ENCODE measurements at places on chromosomes 2 and 18. TPM values are rescaled to one million over a fixed set of nuclear protein-coding genes. Genes with fewer than 3 reads are reported as not detected.

ANO7 gene
- 0.86 TPM for total RNA-seq

ABCG5 gene
- not detected for total RNA-seq

CEP76 gene
- total RNA-seq, result 11.3 TPM

DNA sequence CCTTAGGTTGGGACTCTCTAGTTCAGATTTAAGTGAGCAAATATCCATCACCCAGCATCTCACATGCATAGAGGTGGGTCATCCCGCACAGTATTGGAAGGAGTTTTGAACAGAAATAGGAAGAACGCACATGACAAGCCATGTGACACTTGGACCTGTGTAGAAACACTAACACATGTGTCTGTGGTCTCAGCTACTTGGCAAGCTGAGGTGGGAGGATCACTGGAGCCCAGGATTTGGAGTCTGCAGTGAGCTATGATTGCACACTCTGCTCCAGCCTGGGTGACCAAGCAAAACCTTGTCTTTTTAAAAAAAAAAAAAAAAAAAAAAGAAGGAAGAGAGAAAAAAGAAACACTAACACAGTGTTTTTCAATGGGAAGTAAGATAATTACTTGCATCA lies 5.4 kb upstream of the MTCL1 start:
- no peak for DNase-seq

- no peak for DNase-seq
Observed at GRCh38 chr2:118167026-118167425, 78.8 kb downstream of the INSIG2 start.

DNA sequence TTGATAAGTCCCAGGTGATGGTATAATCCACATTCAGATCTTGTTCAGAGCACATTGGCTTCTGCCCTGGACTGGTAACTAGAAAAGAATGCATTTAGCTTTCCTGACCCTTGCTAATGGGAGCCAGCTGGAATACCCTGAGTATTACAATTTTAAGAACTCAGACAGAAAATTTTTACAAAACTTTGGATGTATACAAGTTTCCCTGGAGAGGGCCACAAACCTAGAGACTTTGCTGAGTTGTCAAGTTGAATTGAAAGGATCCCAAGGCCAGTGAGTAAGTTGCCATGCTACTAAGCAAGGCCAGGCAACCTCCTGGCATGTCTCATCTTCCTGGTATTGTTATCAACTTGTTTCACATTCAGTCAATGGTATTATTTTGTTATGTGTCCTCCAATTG lies 20.0 kb upstream of the NABP1 start:
- no peak for DNase-seq

DNA sequence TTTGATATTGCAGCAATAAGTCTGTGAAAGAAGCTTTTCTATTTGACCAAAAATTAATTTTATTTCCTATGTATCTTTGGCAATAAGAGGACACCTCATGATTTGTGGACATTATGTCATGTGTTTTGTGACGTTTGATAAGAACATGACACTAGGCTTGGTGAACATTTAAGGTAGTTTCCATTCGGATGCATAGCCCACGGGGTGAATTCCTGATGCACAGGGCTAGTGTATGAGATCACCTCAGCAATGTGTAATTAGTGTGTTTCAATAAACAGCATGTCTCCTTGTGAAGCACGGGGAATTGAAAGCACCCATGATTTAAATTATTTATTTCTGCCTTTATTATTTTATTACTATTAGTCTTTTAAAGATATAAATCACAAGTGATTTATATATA lies 146.1 kb upstream of the LINC00305 start:
- no peak for DNase-seq

DNA sequence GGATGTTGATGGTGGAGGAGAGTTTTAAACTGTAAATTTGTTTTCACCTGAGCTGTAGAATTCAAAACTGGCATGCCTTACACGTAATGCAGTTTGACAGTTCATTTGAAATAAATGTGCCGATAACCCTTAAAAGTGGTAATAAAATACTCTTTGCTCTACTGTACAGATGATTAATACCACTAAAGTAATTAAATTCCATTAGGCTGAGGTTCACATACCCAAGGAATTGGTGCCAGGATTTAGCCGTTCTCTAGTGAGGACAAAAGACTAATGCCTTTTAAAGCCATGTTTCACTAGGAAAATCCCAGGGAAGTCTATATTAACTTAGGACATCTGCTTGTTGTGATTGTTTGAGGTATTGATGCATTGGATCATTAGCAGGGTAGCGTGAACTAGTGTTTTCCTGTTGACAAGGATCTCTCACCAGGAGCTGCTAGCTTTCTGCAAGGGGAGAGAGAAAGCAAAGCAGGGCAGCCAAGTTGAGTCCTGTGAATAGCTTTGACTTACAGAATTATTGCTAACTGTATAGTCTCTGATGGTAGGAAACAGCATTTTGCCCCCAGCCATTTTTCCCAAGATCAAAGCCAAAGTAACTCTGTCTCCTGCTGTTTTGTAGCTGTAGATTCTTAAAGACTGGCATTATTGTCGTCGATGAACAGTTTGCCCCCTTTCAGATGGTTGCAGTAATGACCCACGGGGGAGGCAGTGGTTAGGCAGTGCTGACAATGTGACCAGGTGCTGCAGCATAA lies 280.9 kb upstream of the FANCL start:
- DNase-seq, result no peak

FAM117B gene
- total RNA-seq, result 6.4 TPM

TUBB8B gene
- not detected for total RNA-seq

DNA sequence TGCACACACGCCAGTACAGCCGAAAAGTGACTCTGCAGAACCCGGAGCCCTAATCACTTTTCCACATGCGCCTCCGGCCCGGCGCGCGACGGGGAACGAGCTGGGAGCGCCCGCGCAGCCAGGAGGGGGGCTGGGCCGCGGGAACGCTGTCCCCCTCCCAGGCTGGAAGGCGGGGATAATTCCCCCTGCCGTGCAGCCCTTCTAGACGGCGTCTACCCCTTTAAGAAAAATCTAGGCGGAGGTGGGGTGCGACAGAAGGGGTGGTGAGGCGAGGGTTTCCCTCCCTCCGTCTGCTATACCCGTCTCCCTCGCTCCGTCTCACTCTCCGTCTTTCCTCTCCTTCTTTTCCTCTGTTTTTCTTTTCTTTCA lies 2.4 kb downstream of the CYP26B1 start:
- DNase-seq, result no peak

- no peak for DNase-seq
Observed at GRCh38 chr18:61748004-61748403, 144.8 kb downstream of the RNF152 start.

DNA sequence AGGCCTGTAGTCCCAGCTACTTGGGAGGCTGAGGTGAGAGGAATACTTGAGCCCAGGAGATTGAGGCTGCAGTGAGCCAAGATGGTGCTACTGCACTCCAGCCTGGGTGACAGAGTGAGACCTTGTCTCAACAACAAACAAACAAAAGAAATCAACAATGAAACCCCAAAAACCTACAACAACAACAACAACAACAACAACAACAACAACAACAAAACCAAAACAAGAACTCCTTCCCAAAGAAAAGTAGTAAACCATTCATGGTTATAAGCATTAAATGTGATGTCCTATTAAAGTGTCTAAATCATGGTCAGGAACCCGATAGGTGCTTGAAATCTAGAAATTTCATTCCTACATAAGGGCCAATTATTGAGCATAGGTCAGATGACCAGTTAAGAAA lies 13.5 kb upstream of the IL1R1 start:
- DNase-seq, result no peak

DNA sequence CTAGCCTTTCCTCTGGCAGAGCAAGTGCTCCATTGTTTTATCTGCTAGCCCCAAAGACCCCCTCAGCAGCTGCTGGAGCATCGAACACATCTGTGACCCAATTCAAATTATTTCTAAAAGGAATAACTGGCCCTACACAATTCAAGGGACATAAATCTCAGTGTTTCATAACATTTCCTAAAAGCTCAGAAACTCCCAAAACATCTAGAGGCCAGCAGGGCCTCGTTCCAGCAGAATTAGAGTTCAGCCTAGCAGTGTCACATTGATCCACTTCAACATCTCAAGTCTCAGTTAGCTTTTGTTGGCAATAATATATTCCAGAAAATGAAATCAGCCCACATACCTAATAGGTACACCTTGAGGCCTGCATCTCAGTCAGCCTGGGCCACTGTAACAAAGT lies 179.1 kb downstream of the ETAA1 start:
- DNase-seq, result no peak

DNA sequence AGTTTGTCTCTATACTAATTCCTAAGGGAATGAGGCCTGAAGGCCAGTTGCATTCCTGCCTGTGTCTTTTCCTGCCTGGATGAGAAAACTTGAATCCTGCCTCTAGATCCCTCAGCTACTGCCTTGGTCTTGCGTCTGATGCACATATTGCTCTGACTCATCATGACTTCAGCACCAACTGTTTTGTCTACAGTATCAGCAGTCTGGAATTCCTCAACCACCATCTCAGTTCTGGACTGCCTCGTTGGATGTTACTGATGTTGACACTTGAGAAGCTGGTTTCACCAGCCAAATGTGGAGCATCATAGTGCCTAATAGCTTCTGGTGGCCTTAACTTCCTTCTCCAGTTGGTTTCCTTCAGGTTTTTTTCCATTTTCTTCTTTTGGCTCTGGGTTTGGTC lies 211.0 kb downstream of the CTNNA2 start:
- DNase-seq, result no peak

DNA sequence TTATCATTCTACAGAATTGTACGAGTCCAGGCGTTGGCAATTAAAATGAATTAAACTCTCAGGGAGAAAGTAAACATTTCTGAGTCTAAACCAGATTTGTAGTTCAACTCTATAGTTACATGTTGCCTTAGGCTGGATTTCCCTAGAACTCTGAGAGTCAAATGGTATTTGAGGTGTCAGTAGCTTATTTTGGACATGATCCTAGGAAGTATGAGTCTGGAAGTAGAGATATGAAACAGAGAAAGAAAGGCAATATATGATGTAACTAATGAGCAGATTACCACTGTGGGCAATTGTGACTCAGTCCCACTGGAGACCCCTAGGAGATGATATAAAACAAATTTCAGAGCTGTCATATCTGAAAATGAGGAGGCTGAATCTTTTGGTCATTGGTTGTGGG lies 199.1 kb upstream of the UBE2E3 start:
- no peak for DNase-seq

LINC00305 gene
- total RNA-seq, result not detected

DNA sequence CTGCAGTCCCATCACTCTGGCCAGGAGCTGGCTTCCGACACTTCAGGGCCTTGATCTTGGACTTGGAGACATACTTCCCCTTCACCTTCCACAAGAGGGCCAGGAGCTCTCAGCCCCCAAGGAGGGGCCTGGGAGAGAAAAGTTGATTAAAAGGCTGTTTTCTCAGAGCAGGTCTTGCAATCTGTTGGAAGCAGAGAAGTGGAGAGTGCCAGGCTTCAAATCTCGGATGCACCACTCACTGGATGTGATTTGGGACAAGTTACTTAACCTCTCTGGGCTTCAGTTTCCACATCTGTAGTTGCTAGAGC lies 255.3 kb downstream of the CYP26B1 start:
- DNase-seq, result no peak

DNA sequence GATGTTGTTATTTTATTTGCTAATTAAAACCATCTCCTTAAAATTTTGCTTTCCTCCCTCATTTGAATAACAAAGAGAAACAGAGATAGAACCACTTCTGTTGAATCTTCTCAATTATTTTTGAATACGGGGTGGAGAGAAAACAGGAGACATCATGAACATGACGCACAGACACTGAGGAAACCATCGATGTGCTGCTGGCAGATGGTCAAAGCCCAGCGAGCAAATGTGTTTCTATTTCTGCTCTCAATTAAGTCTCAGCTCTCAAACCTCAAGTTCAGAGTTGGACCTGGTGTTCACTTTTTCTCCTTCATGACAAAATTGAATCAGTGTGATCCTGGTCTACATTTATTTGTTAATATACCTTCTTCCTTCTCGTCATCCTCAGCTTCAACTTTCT lies 36.1 kb upstream of the TWIST2 start:
- no peak for DNase-seq
